ENCODE measurements at places on chromosomes 13 and 19.

GRCh38 chr19:14062558-14062855 is 631 bp upstream of the PALM3 start:
- DNase-seq, result no peak

DNA sequence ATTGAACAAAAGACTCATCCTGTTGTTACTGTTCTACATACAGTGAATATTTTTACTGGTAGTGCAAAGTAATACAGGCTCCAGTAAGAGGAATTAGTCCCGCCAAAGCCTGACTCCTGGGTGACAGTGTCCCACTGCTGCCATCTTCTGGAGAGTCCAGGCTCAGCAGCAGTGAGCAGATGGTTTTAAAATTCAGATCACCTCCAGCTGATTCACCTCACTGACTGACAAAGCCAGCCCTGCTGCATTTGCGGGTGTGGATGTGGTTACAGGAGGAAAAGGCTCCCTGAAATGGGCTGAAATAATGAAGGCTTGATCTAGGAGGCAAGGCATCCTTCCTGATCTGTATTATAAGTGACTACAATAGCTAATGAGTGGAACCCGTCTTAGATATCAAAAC is 18.3 kb downstream of the PABPC3 start:
- DNase-seq, result peak; percentile 54

GRCh38 chr19:45524575-45525129 is 17.4 kb downstream of the VASP start:
- no peak for DNase-seq

GRCh38 chr19:2427429-2428320 is at the start of gene TIMM13:
Gene TIMM13, minus strand, starts transcription at chr19:2427586. Its CDS starts 53 bp downstream, at chr19:2427533.
- DNase-seq, result peak; percentile 98

DNA sequence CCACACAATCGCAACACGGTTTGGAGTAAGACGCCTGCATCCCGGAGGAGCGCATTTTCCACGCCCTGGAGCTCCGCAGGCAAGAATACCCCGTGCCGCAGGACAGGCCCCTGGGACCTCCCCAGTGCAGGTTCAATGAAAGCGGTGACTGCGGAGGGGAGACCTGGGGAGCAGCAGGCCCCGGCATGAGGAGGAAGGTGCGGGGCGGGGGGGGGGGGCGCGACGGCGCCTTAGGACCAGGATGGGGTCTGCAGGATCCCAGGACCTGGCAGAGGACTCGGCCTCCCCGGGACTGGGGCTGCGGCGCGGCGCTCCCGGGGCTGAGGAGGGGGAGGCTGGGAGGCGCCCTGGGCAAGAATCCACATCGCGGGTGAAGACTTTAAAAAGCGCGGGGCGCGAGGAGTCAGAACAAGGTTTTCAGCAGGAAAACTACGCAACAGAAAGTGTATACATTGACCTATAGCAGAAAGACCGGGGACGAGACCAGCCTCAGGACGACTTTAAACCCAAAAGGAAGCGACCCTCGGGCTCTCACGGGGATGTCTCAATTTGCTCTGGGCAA is 432 bp downstream of the ZNF611 start:
- DNase-seq, result peak; percentile 66

GRCh38 chr19:8494158-8494557 is 8.3 kb downstream of the PRAM1 start:
- no peak for DNase-seq

DNA sequence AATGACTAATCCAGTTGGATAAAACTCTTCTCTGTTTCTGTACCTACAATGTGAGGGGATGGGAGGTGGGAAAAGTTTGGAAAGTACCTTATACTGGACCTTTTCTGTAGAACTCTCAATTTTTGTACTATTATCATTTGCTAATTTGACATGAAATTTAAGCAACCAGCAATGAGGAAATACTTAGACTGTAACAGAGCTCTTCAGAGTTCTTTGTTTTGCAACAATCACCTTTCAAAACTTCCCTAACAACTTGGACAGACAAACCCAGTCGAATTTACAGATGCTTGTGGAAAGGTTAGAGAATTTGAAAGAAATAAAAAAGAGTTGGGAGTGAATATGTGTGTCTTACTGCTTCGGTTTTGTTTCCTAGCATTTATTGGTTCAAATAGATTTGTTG is 16.8 kb downstream of the KBTBD7 start:
- DNase-seq, result no peak

- DNase-seq, result no peak
Observed at GRCh38 chr19:5102520-5102919, 133.6 kb downstream of the KDM4B start.

DNA sequence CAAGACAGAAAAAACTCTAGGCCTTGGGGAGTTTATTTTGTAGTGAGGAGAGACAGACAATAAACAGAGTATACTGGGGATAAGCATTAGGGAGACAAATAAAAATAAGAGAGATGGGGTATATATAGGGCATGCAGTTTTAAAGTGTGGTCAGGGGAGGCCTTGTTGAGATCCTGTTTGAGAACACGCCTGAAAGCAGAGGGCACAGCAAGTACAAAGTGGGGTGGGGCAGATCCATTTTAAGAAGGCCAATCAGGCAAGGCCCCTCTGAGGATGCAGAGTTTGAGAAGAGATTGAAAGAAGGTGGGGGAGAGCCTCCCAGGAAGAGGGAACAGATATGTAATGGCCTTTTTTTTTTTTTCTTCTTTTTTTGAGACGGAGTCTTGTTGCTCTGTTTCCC is 2.1 kb downstream of the PPP2R1A start:
- no peak for DNase-seq

- DNase-seq, result no peak
Observed at GRCh38 chr19:33774751-33775150, 21.9 kb upstream of the KCTD15 start.

- DNase-seq, result no peak
Observed at GRCh38 chr13:106425661-106426060, 109.8 kb downstream of the EFNB2 start.

All from NCI-H69 (cell line).